Glutamatergic neuron (in vitro differentiated cells): ENCODE measurements at places on chromosomes 16 and 17.
A peak's percentile ranks its signal among the peaks of the same experiment; 100 is the strongest.

- DNase-seq: no peak
Observed at GRCh38 chr17:64236827-64237403, 26.1 kb downstream of the TEX2 start.

DNA sequence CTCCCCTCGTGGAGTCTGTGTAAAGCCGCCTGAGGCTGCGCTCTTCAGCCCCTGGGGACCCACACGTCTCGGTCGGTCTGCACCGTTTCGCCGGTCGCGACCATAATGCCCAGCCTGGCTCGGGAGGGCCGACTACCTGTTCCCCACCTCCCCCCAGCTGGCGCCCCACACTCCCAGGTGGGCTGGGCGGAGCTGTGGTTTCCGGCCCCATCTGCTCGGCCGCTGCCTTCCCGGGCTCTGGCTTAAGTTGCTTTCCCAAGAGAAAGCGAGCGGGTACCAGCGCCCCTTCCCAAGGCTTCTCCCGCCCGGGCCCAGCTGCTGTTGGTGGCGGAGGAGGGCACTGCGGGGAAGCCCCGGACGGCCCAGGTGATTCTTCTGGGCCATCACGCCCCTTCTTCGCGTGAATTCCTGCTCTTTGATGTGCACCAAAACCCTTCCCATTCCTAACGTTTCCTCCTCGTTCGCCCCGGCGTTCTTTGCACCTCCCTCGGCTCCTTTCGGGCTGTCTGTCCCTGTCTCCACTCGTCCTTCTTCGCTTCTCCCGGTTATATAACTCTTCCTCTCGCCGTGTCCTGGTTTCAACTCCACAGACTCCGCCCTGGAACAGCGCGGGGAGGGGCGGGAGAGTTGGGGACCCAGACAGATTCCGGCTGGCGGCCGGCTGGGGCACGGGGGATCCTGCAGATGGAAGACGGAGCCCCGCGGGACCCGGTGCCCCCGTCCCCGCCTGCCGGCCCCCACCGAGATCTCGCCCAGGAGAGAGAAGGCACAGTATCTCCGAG is 2.0 kb downstream of the KDM6B start:
- peak; percentile 80 for DNase-seq

DNA sequence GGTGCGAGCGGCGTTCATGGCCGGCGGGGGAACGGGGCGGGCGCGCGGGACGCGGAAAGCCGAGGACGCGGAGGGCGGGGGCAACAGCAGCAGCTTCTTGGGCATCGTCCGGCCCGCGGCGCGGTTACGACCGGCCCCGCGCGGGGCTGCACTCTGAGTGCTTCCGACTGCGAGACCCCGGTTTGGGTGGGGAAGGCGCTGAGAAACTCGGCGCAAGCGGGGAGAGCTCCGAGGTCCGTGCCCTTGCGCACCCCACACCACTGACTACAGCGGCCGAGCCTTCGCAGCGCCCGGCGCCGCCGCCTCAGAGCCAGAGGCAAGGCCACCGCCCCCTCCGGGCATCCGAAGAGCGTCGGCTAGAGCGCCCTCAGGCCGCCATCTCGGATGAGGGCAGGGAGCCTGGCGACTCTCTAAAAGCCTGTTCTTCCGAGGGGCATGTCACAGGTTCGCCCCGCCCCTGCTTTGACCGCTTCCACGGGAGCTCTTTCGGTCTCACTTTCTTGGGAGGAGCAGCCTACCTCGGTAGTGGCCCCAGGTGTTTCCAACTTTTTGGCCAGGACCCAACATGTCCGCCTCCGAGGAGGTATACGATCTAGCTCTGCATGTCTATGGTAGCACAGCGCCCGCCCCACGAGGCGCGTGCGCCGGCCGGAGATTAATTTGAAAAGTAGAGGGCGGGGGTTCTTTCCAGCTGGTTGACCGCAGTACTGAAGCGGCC is at the start of gene PRPSAP1:
Gene PRPSAP1 (minus strand): TSS at position 318 of the 718 bp plus-strand sequence. CDS start 213 bp downstream, at position 105.
- peak; percentile 90 for DNase-seq

DNA sequence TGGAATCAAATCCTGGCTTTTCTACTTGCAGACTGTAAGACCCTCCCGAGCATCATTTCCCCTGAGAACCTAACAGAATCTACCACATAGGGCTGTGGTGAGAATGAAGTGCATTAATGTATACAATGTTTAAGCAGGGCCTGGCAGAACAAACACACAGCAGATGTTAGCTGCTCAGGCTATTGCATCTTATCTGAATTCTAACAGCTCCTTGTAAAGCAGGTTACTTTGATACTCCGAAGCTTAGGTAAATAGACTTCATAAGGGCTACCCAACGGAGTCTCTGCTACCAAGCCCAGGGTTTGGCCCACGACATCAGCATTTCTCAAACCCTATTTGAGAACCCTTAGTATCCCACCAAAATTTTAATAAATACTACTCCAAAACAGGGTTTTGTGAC is 24.4 kb upstream of the NOS2 start:
- no peak for DNase-seq

- DNase-seq: no peak
Observed at GRCh38 chr17:3796110-3796821, 4.7 kb downstream of the ITGAE start.

DNA sequence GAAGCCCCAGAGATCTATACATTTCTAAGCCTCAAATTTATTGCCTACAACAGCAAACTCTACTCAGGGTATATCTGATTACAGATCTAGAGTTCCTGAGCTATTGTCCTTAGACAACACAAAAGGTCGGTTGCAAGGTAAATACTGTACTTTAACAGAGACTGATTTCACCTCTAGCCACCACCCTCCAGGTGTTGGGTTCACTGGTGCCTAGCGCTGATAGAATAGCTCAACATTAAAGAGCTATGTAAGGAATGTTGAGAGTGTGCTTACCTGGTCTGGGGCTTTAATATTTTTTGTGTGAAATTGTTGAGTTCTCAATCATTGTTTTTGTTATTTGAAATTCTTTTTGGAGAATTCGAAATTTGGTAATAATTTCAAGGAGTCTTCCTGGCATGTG is 277.0 kb upstream of the PSMD7 start:
- no peak for DNase-seq

GRCh38 chr17:38719943-38720641 is 10.0 kb upstream of the CISD3 start:
- peak; percentile 58 for DNase-seq

GRCh38 chr16:3175157-3176093 is 12.6 kb upstream of the OR1F1 start:
- DNase-seq: no peak

GRCh38 chr17:16652847-16653366 is 743 bp downstream of the ZNF624 start:
- no peak for DNase-seq
